COLO829 (cell line): ENCODE measurements at places on chromosomes 12 and 14.

DNA sequence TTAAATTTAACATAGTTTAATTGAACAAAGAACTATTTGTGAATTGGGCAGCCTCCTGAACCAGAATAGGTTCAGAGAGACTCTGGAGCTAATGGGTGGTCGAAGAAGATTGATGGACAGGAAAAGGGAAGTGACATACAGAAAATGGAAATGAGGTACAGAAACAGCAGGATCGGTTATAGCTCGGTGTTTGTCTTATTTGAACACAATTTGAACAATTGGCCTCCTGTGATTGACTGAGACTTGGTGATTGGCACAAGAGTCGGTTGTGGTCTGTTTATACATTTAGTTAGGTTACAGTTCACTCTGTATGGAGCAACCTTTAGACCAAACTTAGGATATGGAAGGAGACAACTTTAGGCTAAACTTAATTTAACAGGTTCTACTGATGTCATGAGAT lies 18.4 kb upstream of the CFL2 start:
- no peak for DNase-seq

DNA sequence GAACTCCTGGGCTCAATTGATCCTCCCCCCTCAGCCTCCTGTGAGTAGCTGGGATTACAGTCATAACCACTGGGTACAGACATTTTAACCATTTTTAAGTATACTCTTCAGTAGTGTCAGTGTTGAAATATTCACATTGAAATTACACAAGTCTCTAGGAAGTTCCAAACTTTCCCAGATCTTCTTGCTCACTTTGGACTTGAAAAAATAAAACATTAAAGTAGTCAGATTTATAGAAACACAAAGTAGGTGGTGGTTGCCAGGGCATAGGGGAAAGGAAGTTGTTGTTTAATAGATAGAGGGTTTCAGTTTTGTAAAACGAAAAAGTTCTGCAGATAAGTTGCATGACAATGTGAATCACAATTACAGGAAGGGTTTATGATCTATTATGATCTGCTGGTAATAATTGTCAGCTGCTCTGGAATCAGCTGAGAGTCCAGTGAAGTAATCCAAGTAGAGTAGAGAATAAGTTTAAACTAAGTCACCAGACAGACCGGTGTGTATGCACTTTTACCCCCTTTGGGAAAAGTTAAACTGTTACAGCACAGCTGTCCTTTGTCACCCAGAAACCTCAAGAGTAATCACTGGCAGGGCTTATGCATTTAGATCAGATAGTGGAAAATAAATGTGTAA lies 27.4 kb downstream of the PCNX1 start:
- no peak for DNase-seq

GRCh38 chr12:130422676-130423075 lies 85.0 kb downstream of the PIWIL1 start:
- DNase-seq = no peak

DNA sequence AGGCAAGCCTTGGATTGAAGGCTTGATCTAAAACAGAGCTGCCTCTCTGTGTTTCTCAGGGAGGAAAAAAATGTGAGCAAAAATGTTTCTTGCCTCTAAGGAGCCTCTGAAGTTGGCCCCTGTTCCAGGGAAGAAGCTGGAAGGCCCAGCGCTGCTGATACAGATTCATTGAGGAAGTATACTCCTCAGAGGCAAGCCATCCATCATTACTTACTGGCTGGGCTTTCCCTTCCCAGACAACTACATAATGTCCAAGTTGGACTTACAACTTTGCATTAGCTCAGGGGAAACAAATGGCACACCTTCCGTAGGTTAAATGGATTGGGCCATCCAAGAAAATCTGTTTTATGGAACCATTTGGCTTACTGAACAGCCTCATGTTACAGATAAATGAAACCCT lies 263.7 kb upstream of the SEL1L start:
- DNase-seq = no peak

DNA sequence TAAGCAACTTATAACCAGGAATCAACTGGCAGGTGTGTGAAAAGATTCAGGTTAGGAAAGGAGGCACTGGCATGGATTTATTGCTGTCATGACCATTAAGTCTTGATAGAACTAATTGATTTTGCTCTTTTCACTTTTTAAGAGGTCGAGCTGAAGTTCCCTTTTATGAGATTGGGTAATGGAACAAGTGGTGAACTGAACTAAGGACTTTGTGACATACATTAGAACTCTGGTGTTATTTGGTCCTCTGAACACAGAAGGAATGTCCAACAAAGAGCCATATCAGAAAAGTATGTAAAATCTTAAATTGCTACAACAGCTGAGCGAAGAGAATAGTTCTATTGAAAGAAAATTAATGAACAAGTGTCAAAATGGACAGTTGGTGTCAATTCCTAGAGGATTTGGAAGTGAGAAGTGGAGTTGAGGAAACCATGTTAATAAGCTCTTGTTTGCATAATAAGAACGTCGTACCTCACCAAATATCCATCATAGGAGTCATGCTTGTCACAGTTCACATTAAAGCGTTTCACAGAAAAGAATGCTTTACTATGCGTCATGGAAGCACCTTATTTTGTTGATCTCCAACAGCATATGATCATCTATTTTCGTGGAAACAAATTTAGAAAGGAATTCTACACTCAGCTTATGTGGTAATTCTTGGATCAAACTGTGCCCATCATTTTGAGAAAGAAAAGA lies 8.4 kb upstream of the MYF6 start:
- no peak for DNase-seq

DNA sequence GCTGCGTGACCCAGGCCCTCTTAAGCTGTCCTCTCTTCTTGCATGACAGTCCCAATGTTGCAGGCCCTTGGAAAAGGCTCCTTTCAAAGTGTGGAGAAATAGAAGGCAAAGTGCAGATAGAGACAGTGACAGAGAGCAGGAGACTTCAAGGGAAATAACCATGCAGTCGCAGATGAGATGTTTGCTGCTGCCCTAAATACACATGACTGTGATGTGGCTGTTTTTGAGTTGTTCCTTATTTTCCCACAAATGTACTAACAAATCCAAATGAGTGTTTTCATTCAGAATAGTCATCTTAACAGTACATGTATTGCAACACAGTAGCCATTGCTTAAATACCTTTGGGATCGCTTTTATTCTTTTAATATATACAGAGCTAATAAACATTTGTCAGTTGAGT lies 101.6 kb downstream of the SLC15A5 start:
- no peak for DNase-seq

GRCh38 chr14:100173353-100173752 lies 13.9 kb upstream of the DEGS2 start:
- no peak for DNase-seq
